ENCODE measurements at places on chromosomes 3 and 15. TPM values are rescaled to one million over a fixed set of nuclear protein-coding genes. Genes with fewer than 3 reads are reported as not detected.

Gene PLA2G4F
- not detected for total RNA-seq

DNA sequence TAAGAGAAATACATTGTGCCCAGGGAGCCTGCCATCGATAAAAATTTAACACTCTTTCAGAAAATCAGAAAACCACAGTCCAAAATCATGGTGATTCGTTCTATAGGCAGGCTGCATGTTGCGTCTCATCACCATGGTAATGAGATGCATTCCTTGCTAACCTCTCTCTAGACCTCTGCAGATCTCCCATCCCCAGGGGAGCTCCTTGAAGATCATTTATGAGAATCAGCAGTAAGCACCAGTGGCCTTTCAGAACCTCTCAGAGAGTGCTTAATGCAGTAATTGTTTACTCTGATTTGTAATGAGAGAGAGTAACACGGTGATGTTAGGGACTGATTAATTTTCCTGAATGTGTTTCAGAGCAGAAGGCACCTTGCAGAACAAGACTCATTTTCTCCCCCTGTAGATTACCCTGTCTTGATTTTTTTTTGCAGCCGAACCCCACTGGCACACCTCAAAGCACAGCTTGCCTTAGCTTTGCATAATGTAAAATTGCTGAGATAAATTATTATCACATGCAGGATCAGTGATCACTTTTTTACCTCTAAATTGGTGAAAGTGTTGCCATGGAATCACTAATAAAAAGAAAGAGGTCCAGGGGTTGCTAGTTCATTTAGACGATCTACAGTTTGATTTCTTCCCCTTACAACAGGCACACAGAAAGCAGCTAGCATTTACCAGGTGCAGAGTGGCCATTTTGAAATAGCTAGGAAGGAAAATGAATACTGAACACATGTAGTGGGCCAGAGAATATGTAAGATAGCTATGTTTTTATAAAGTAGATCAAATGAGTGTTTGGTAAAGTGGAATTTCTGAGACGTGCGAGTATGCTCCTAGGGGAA lies 98.9 kb upstream of the CHL1 start:
- DNase-seq = no peak

Gene ANKRD63
- total RNA-seq = 0.26 TPM

Gene LMAN1L
- total RNA-seq = not detected

GRCh38 chr15:35852818-35853624 lies 307.1 kb upstream of the DPH6 start:
- DNase-seq = no peak

DNA sequence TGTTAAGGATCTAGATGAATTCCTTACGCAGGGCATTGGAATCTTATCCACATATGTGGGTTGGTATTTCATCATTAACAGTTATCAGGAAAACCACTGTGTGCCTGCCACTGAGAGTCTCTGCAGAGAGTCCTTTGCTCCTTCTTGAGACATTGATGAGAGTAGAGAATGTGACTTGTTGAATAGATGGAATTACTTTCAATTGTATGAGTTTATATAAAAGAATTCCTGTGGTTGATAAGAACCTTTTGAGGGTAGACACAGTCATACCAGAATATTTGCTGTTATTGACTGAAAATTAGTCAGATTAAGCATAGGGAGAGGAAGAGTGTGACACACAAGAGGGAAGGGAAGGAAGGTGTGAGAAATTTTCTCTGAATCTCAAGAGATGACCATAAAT lies 30.8 kb downstream of the ARHGEF26 start:
- DNase-seq = no peak

- DNase-seq = no peak
These were observed 780.4 kb downstream of the MECOM start for GRCh38 chr3:168883145-168883544.

DNA sequence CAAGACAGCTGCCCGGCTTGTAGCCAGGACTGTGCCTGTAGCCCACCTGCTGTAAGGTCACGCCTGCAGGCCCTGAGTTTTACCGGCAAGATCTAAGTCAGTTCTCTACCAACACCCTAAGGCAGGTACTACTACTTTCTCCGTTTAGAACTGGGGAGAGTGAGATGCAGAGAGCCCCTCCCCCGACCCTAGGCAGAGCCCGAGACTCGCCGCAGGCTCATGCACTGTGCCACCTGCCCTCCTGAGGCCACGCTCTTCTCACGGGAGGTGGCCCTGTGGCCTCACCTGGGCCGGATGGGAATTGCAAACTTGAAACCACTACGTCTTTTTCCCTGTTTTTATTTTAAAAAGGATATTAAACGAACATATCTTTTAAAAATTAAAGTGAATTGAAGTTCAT lies 36.9 kb upstream of the PCSK6 start:
- DNase-seq = no peak

GRCh38 chr3:156742401-156742800 lies 68.0 kb downstream of the TIPARP start:
- no peak for DNase-seq

- DNase-seq = no peak
These were observed 10.7 kb downstream of the EHD4 start for GRCh38 chr15:41961595-41962202.

- no peak for DNase-seq
These were observed 465.3 kb upstream of the CBLB start for GRCh38 chr3:106333911-106334618.

Gene FBXO40
- 0.06 TPM for total RNA-seq

DNA sequence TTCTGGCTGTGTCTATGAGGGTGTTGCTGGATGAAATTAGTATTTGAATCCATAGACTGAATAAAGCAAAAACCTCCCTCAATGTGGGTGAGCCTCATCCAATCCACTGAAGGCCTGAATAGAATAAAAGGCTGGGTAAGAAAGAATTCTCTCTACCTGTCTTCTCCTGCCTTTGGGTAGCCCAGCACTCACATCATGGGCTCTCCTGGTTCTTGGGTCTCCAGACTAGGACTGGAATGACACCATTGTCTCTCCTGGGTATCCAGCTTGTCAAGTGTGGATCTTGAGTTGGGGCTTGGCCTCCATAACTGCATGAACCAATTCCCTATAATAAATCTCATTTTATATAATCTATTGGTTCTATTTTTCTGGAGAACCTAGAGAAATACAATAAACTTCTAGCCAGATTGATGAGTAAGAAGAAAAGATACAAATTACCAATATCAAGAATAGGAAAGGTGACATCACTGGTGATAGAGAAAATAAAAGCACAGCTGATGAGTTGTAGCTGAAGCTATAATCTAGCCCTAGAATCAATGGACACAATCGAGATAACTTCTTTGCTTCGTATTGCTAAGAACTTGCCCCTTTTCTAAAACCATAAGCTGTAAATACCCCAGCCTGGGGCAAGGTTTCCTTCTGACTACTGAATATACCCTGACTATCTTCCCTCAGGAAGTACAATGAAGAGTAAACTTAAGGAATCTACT lies 106.4 kb downstream of the ANO10 start:
- DNase-seq = no peak

GRCh38 chr3:126034481-126035361 lies 49.2 kb downstream of the SLC41A3 start:
- peak; percentile 19 for DNase-seq

Gene MOBP
- 0.10 TPM for total RNA-seq

- DNase-seq = no peak
These were observed 137.8 kb downstream of the KLF13 start for GRCh38 chr15:31464216-31465082.

Gene GP5
- total RNA-seq = 0.13 TPM

- no peak for DNase-seq
These were observed 35.0 kb downstream of the SERP1 start for GRCh38 chr3:150511122-150511821.

DNA sequence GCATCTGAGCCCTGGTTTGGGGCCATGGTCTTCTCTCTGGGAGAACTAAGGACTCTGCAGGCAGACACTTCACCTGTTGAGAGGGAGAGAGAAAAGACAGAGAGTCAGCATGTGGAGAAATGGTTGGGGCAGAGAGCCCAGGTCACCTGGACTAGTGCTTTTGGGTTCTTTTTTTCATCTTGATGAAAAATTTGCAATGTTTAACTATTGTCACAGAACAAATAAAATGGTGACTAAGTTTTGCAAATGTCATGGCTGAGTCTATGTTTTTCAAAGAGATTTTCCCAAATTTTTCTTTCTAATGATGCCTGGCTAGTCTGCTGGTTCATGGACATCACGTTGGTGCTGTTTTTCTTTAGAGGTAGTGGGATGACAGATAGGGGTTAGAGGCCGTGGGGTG lies 17.8 kb downstream of the FAH start:
- no peak for DNase-seq

Gene SLCO2A1
- total RNA-seq = 1.1 TPM

Gene CACNA2D3
- total RNA-seq = 1.8 TPM

- no peak for DNase-seq
These were observed 331.0 kb downstream of the ZBTB20 start for GRCh38 chr3:114816052-114816451.

Gene ADAM10
- 163 TPM for total RNA-seq

Gene KCNMB2
- not detected for total RNA-seq

Measured in H1 (cell line).